ENCODE measurements at places on chromosomes 3 and 15.

DNA sequence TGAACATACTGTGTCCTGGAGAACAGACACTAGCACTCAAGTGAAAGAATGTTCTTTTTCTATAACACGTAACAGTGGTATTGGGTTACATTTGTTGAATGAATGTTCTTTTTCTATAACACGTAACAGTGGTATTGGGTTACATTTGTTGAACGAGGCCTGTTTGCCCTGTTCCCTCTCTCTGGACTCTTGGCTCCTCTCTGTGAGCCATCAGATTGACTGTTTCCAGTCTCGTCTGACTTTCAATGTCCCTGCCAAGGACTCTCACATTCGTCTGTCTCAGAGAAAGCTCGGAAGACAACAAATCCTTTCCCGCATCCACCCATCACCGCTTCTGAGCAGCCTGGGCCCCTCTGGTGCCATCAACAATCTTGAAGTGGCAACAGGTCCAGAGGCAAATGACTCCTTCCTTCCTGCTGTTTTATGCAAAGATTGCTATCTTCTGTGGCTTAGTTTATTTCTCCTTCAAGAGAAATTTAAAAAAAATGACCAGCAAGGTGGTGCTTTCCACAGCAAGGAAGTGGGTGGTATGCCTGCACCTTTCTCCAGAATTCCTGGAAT lies 8.0 kb downstream of the TMEM45A start:
- DNase-seq: no peak

DNA sequence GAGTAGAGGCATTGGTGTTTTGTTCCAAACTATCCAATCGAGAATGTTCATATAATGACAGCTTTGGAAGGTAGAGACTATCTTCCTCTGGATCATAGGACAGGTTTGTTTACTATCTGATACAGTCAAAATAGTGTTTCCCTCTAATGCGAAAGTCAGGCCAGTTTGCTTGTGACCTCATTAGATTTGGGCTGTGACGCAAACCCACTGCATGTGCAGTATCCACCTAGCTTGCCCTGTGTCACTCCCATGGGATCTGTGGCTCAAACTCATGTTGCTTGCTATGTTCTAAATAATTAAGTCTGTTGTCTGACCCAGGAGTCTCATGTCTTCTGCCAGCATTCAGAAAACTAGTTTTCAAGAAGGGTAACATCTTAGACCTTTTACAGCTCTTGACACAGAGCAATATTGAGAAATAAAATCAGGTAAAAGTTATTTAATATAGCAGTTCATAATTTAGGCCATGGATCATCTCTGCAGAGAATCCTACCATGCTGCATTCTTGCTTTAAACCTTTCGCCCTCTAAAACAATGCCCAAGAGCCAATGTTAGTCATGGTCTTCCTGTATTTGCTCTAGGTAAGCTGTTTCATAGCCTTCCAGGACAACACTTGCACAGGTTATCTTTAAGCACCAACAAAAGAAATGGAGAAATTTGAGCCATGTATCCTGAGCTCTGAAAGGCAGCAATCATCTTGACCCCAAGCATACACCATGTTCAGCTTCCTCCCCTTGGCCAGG lies 26.4 kb downstream of the NIT2 start:
- DNase-seq: no peak

- DNase-seq: no peak
Measured at GRCh38 chr15:61172325-61172724, 56.8 kb downstream of the RORA start.

DNA sequence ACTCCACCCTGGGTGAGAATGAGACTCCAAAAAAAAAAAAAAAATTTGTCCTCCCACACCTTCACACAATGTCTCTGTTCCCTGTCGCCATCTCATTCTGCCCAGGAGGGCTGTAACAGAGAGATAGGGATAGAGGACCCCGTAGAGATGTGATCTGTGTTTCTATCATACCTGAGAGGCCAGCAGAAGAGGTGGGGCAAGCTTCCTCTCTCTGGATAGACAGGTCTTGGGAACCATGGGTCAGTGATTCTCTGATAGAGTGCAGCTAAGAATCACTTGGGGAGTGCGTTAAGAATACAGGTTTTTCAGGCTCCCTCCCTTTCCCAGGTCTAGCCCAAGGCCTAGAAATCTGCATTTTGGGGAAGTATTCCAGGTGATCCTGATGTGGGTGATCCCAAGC lies 8.3 kb downstream of the CA12 start:
- no peak for DNase-seq

- no peak for DNase-seq
Measured at GRCh38 chr15:58571491-58571890, 139.7 kb downstream of the LIPC start.

- no peak for DNase-seq
Measured at GRCh38 chr3:8884630-8885290, 78.5 kb downstream of the RAD18 start.

DNA sequence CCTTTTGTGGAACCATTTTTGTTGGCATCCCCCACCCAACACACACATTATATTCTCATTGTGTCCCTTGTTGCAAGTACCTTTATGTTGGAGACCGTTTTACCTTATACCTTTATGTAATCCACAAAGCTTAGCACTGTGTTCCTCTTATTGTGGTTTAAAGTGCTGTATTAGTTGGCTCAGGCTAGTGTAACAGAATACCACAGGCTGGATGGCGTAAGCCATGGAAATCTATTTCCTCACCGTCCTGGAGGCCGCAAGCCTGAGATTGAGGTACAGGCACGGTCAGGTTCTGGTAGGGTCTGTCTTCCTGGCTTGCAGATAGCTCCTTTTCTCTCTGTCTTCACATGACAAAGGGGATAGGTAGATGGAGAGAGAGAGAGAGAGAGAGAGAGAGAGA lies 302.8 kb downstream of the ROBO2 start:
- DNase-seq: no peak

DNA sequence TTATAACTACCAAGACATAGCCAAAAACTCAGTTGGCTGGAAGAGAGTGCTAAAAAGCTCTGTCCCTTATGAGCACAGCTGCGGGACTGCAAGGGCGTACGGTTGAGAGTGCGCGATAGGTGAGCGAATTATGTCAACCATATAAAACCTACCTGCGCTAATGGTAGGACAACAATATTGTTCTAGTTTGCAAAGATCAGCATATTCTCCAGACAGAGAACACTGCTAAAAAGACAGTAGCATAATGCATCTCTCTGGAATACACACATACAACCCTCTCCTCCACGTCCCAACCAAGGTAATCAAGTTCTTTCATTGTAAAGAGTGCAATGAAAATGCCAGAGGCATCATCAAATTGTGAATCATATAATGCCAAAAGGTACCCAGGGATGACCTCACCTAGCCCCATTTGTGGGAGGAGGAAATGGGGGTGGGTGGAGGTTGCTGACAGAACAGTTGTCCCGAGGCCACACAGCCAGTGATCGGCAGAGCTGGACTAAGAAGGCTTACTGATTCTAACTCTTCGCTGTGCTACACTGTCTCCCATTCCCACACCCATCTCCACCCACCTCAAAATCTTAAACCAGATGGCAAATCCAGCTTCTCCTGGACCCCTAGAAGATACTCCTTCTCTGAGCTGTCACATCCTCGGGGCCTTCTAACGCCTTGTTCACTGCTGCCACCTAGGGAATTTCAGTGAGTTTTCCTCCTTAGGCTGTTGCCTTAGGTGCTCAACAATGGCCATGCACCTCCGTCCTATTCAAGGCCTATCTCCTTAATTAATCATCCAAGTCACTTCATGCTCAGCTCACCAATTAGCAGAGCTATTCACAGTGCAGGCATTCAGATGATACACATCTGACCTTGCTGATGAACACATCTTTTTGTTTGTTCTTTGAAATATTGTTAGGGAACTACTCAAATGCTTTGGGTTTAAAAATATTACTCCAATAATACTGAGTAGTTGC lies 60.7 kb downstream of the RPL22L1 start:
- no peak for DNase-seq

GRCh38 chr3:37712421-37712820 lies 149.3 kb upstream of the CTDSPL start:
- no peak for DNase-seq

DNA sequence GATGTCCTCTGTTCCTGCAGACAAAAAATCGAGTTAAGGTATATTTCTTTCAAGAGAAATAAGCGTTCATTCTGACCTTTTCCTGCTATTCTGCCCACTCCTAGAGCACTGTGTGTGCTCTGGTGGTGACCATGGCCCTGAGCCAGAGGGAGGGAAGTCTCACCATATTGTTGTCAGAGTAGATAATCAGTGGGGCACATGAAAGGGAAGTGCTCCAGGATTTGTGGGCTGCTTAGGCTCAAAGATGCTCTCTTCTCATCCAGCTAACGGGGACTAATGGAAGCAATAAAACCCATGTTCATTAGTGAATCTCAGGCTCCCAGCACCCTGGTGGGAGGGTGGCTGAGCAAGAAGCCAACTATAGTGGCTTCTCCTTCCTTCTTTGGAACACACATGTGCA lies 70.7 kb upstream of the EOMES start:
- no peak for DNase-seq

DNA sequence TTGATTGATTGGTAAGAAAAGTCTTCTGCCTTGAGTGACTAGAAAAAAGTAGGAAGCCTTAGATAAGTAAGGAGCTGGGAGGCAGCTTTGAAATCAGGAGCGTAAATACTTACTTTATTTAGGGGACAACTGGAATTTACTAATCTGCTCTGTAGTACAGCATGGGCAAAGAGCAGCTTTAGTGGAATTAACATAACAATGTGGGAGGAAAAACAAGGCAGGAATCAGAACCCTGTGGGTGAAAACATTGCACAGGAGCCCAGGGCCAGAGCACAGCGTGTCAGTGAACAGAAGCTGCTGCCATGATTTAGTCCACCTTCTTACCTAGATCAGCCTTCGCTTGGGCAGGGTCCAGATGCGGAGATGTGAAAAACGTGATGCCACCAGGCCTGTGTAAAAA lies 14.6 kb downstream of the FMN1 start:
- DNase-seq: no peak

DNA sequence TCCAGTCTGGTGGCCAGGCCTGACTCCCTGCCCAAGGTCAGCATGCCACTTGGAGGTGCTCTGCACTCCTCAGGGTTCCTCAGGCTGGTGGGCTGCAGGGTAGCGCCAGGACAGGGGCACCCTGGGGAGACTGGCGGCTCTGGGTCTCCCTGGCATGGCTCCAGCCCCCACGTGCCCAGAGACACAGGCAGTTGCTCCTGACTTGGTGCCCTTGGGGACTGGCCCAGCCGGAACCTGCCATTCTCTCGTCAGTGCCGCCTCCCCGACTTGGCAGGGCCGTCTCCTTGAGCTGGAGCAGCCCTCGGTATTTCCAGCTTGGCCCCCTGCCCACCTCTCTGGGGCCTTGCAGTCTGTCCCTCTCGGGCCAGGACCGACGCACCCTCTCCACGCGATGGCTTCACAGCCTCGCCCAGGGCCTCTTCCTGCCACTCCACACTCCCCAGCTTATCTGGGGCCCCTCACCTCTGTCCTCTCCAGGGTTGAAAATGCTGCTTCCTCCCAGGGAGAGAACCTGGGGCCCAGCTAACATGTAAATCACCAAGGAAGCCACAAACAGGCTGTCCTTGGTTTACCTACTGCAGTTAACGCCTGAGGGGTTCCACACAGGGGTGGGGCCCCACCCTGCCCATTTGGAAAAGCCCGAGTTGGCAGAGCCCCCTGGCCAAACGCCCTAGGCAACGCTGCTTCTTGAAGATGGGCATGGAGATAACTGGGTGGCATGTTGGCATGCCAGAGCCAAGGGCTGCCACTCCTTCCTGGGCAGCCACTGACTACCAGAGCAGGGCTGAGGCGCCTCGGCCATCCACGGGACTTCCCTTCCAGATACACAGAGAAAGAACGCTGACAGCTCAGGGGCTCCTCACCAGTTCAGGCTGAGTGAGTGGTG lies 61.4 kb downstream of the SMAD6 start:
- no peak for DNase-seq

DNA sequence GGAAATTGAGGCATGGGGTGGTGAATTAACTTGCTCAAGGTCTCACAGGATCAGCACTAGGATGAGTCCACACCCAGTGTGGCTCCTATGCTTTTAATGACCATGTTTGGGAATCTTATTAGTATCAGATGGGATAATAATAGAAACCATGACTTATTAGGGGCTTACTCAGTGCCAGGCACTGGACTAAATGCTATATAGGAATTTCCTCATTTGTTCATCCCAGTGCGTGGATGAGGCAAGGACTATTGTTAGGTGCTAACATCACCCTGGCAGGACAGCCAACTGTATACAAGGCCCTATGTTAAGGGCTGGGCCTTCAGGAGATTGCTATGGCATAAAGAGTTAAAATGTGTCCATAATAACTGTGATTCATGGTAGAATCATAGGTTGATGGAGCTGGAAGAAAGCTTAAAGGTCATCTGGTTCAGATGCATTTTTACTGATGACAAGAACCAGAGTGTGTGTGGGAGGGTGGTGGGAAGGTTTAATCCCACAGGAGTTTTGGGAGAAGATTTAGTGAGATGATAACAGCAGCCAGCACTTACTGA lies 4.7 kb upstream of the FEM1B start:
- no peak for DNase-seq

- no peak for DNase-seq
Measured at GRCh38 chr15:35195031-35195430, 109.9 kb upstream of the NANOGP8 start.

- DNase-seq: no peak
Measured at GRCh38 chr15:47265686-47266085, 451.6 kb upstream of the SEMA6D start.

- no peak for DNase-seq
Measured at GRCh38 chr3:197125636-197126035, 96.0 kb upstream of the MELTF start.

DNA sequence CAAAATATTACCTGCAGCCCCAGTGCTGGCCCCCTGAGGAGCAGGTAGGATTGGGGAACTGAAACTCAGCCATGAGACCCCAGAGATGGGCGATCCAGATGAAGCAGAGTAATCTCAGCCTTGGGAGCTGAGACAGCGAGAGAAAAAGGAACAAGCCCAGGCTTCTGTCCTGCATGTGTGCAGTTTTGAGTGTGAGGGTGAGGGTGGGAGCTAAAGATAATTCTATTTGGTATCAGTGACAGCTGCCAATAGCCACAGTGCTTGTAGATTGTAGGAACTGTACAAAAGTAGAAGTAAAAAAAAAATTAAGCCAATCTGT lies 5.9 kb downstream of the ATP8B4 start:
- DNase-seq: no peak

DNA sequence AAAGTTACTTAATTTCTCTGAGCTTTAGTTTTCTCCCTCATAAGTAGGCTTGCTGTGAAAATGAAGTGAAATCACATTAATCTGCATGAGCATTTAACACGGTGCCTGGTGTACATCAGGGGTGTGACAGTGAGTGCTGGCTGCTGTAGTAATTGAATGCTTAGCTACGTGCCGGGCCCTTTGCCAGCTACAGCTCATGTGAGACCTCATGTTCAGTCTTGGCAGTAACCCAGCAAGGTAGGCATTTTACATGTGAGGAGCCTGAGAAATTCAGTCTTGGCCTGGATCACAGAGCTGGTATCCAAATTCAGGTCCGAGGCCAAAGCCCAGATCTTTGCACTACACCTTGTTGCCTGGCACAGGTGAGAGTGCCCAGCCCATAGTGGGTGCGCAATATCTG lies 9.1 kb downstream of the GHRL start:
- no peak for DNase-seq
